ENCODE measurements at places on chromosomes 11 and 22.

DNA sequence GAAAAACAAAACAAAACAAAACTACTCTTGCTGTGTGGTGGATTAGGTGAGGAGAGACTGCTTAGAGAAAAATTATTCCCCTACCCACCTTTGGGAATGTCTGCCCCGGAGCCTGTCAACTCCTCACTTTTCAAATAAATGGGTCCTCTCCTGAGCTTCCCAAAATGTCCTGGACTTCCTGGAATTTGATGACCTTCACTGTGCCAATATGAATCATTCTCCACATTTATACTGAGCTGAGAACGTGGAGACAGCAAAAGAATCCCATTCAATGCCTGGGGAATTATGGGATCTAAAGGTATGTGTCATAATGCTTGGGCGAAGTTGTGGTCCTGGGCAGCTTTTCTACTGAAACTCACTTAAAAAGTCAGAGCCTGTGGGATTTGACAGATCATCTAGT lies 136.8 kb downstream of the KIF18A start:
- DNase-seq = no peak

GRCh38 chr11:121350314-121351082 lies 57.9 kb downstream of the SC5D start:
- DNase-seq = no peak

DNA sequence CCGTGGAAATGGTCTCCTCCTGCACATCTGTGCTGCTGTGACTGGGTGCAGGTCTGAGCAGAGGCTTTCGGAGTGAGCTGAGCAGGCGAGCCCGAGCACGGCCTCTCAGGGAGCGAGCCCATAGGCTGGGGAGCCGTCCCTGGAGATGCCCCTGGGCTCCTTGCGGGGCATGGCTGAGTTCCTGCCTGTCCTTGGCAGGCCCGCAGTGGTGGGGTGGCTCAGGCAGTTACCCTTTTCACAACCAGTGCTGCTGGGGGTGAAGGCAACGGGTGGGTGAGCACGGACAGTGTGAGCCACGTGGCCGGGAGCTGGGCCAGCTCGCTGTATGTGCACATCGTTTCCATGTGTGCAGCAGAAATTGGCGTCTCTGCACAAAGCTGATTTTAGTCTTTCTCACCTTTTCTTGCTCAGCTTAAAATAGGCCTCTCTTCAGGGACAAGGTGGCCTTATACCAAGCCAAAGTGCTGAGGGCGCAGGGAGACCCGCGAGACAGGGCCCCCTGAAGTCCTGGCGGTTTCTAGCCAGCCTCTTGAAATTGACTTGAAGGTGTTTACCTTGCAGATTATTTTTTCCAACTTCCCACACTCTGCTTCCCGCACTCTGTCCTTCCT lies at the start of gene TP53AIP1:
TSS of gene TP53AIP1 (minus strand) at position 55 of the 611 bp plus-strand sequence. CDS start 5,053 bp downstream, outside the sequence.
- no peak for DNase-seq

DNA sequence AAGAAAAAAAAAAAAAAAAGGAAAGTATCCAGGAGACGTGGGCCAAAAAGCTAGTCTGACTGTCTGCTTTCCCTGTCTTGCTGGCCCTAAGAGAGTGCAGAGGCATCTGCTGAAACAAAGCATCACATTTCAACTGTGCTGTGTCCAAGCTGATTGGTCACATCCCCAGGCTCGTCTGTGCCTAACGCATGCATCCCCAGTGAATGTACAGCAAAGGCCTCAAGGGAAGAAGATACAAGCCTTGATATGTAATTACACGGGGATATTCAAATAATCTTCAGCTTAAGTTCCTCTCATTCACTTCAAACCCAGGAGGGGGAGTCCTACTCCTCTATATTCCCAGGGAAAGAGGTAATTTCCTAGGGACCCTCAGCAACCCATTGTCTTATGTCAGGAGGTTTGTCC lies 5.4 kb upstream of the SORL1 start:
- DNase-seq = no peak

GRCh38 chr22:36166086-36166485 lies 5.5 kb upstream of the APOL3 start:
- no peak for DNase-seq

DNA sequence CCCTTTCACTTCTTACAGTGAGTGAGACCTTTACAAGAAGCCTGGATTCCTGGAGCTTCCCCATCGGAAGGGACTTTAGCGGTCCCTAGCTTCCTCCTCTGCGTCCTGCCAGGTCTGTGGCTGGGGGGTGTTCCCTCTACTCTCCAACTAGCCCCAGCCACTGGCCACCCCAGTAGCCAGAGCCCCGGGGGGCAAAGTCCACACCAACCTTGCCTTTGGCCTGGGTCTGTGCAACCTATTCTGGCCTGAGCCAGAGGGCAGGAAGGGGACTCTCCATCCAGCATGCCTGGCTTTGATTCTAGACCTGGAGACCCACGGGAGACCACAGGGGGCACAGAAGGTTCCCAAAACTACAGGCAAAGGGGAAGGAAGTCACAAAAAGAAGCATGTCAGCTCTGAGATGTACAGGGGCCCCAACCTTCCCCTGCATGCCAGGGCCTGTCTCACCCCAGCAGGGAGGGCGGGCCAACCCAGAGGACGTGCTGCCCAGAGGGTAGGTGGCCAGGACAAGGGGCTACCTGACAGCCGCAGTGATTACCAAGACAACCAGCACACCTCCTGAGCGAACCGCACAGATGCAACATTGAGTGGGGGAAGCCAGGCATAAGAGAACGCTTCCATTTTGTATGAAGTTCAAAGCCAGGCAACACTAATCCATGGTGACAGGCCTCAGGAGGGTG lies 52.4 kb downstream of the DSCAML1 start:
- no peak for DNase-seq

DNA sequence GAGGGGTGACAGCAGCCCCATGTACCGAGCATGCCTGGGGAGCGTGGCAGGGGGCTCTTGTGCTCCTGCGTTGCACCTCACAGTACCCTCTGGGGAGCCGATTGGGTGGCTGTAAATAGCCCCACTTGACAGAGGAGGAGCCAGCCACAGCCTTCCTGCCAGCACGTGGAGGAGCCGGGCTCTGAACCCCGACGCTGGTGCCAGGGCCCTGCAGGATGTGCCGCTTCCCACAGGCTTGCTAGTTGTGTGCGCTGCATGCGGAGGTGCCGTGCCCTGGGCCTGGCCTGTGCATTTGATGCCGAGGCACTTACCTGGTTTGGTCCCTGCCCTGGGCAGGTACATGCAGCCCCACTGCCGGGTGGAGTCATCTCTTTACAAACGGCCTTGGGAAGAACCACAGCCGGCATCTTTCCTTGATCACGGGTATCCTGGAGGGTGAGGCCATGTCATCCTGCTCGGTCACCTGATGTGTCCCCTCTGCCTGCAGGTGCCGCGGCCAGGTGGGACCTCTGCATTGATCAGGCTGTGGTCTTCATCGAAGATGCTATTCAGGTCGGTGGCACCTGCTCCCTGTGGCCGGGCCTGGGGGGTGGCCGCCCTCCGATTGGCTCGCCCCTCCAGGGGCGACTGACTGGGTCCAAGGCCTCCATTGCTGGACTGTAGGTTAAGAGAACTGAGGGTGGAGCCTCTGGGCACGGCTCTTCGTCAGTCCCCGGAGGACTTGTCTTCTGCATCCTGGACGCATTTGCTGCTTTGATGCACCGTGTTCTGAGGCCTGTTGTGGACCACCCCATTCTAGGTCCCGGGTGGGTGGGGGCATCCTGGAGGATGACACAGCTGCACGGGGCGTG lies 5.0 kb downstream of the TPCN2 start:
- DNase-seq = no peak

GRCh38 chr11:6568191-6568918 lies 35.1 kb downstream of the RRP8 start:
- DNase-seq = no peak

GRCh38 chr11:116598036-116598435 lies 174.8 kb downstream of the BUD13 start:
- DNase-seq = no peak

GRCh38 chr11:1283091-1283511 lies 26.3 kb downstream of the TOLLIP start:
- no peak for DNase-seq

DNA sequence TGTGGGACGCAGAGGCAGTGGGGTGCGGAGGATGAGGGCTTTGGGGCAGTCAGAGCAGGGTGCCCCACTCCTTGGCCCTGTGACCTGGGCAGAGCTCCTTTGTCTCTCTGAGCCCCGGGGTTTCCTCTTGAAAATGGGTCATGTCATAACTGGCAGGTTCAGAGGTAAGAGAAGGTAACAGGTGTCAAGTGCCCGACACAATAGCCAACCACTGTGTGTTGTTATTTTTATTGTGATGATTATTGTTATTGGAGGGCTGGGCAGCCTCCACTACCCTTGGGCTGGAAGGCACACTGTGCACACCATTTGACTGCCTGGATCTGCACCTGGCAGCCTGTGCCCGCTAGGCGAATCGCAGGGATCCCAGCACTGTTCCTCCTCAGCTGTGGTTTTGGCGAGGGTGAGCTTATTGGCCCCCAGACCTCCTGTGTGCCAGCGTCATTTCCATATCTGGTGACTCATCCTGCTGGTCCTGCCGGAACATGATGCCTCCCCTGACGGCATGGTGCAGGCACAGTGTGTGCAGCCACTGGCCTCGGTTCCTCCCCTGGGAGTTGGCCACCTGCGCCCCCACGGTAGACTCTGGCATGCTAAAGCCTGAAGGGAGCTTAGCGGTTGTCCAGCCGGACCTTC lies 15.4 kb upstream of the SOX10 start:
- DNase-seq = peak; percentile 20

- DNase-seq = peak; percentile 58
Measured at GRCh38 chr11:46380340-46381047, 975 bp upstream of the MDK start.

- DNase-seq = no peak
Measured at GRCh38 chr11:124199702-124200101, 16.6 kb downstream of the OR10D3 start.

GRCh38 chr11:94740083-94741021 lies 27.8 kb upstream of the AMOTL1 start:
- DNase-seq = no peak

DNA sequence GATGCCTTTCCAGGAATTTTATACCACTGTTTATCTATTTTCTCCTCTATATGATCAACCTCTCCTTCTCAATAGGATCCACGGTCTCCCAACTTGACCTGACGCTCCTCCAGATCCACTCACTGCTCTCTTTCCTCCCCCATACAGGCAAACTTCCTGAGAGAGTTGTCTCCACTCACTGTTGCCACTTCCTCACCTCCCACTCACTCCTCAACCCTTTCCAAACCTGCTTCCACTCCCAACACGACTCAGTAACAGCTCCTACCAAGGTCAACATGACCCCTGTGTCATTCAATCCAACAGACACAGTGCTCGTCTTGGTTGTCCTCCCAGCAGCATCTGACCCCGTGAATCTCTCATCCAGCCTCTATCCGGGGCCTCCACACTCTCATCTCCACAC lies 3.1 kb downstream of the APBB1 start:
- DNase-seq = no peak

GRCh38 chr11:86746514-86746913 lies 53.8 kb upstream of the PRSS23 start:
- DNase-seq = no peak
